ENCODE measurements at places on chromosomes 12 and 14.
A peak's percentile ranks its signal among the peaks of the same experiment; 100 is the strongest.

GRCh38 chr14:59585891-59586554, 9.4 kb upstream of the CCDC175 start:
- no peak for DNase-seq

GRCh38 chr12:7609495-7609894, 56.2 kb downstream of the APOBEC1 start:
- no peak for DNase-seq

DNA sequence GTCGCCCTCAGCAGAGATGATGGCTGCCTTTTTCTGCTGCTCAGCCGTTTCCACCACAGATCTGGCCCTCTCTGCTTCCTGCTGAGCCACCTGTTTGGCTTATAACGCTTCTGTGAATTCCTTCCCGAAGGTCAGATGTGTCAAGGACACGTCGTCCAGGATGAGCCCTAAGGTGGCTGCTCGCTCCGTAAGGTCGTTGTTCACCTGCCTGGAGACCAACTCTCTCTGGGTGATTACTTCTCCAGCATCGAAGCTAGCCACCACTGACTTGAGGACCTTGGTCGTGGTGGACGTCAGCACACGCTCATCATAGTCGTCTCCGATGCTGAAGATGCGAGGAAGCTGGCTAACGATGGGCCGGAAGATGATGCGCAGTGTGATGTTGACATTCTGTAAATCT, 11.7 kb upstream of the ASB8 start:
- DNase-seq, result no peak

GRCh38 chr12:75315518-75315917, 14.6 kb downstream of the CAPS2 start:
- DNase-seq, result no peak

DNA sequence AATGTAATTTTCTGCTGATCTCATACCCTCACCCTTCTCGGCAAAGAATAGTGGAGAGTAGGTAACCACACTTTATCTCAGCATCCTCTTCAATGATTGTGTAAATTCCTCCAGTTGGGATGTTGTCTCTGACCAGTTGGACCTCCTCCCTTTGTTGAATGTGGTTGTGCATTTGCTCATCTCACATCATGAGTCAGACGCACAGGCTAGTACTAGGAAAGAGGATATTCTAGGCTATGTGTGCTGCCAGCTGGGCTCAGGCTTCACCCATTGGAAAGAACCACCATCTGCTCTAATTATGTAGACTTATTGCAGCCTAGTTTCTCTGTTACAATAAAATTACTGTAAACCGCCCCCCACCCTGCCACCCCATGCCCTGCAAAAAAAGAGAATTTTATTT, 90.3 kb downstream of the LMO3 start:
- DNase-seq, result no peak

GRCh38 chr14:30928462-30928861, 54.1 kb downstream of the COCH start:
- DNase-seq, result no peak

DNA sequence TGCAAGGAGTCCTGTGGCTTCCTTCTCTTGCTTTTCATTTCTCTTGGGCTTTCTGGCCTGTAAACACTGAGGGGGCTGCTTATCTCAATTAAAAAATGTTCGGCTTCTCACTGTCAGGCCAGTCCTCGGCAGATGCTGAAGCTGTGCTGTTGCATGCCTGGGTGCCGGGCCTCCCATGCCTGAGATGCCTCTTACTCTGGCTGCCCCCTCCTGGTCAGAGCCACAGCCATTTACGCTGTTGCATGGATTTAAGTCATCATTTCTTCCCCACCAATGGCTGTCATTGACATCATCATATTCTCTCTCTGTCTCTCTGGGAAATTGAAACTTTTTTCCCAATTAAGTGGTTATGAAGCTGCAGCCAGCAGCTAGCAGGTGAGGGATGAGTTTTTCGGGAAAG, 53.7 kb downstream of the FOXN4 start:
- no peak for DNase-seq

GRCh38 chr12:66899588-66899987, 220.7 kb upstream of the GRIP1 start:
- DNase-seq, result no peak

DNA sequence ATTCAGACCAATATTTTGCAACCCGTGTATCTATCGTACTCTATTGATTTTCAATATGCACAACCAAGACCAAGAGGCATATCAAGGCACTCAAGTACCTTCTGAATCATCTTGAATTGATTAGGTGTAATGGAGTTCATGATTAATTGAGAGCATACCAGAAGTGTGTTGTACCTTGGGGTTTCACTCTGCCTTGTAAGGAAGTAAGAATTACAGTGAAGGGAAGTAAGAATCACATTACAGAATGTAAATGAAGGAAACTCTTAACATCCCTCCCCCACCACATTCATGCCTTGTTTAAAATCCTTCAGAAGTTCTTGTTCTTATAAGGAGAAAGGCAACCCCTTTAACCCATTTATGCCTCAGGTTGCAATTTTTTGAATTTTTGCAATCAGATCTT, 5.4 kb upstream of the MGAT4C start:
- DNase-seq, result no peak

DNA sequence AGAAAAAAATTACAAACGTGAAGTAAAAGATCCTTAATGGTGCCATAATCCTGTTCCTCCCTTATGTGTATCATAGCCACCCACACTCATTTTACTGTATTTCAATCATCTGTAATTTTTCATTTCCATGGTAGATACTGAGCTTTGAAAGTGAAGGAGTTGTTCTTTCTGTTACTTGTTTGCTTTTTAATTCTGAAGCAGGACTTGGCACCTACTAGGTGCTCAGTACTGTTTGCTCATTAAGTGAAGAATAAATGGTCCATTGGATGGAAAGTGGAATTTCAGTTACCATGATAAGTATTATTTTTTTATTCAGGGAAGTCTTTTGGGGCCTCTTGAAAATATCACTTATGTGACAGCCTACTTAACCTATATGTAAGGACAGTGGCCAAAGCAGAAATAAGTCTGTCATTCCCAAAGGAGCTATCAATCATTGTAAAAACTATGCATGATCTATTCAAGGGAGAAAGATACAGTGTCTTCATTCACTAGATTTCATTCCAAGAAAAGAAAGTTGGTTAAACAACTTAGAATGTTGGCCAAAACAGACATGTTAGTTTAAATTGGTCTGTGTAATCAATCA, 1244.4 kb upstream of the SEL1L start:
- DNase-seq, result no peak

DNA sequence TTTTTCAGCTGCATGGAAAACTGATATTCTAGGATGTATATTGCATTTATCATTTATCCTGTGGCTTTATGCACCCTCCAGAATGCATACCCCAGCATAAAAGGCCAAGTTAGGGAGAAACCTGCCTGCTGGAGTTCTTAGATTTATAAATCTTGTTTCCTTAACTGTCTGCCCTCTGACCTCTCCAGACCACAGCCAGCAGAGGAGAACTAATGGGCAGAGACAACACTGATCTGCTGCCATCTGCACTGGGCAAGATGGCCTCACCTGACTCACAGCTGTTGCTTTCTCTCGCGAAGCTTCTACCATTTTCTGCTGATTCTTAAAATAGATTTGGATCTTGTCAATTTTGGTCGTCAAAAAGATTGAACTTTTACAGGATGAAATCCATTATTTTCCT, 65.8 kb downstream of the PPP2R5C start:
- no peak for DNase-seq

GRCh38 chr12:13210236-13211190, 14.0 kb downstream of the EMP1 start:
- no peak for DNase-seq

DNA sequence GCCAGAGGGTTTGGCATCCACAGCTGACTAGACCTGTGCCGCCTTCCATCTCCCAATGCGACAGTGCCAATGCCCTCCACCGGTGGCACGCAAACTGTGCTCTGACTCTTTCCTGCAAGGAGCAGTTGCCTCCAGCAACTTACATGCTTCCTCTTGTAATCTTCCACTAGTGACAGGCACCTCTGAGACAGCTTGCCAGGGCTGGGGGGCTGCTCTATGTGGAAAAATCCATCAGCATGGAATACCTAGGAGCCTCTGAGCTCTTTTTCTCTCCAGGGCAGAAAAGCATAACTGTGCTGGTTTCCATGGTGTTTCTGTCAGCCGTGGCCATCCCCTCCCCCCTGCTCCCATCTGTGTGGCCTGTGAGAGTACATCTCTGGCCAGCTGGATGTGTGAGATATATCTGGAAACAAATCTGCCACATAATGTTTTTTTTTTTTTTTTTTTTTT, 110.6 kb downstream of the MYRFL start:
- DNase-seq, result no peak

GRCh38 chr14:30882431-30882830, 8.1 kb downstream of the COCH start:
- DNase-seq, result no peak

- no peak for DNase-seq
These were observed 1334.4 kb upstream of the FLRT2 start for GRCh38 chr14:84195514-84195913.

DNA sequence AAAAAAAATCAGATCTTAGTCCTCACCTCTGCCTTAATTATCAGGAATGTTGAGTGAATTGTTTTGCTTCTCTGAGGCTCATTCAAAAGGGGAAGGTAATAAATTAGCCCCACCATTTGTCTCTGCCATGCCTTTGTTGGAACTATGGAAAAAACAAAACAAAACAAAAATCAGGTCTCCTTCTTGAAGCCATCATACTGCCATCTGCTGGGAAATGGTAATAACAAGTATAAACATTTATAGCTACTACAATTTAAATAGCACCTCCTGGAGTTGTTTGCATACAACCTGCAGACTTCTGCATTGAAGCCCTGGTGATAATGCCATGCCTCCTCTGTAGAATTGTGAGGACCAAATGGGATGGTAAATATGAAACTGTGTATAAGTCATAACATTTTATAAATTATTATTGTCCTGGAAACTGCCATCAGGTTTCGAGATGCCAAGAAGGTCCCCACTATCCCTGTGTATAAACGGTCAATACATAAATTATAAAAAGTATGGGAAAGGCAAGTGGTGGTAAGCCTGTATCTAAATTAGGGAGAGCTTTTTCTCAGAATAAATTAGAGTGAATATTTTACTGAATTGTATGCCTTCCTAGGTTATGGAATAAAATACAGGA, 87.2 kb upstream of the FGD4 start:
- no peak for DNase-seq

GRCh38 chr12:51021694-51022093, 4.5 kb downstream of the SLC11A2 start:
- DNase-seq, result no peak

- peak; percentile 35 for DNase-seq
These were observed 808 bp downstream of the ITPR2 start for GRCh38 chr12:26831951-26832821.

DNA sequence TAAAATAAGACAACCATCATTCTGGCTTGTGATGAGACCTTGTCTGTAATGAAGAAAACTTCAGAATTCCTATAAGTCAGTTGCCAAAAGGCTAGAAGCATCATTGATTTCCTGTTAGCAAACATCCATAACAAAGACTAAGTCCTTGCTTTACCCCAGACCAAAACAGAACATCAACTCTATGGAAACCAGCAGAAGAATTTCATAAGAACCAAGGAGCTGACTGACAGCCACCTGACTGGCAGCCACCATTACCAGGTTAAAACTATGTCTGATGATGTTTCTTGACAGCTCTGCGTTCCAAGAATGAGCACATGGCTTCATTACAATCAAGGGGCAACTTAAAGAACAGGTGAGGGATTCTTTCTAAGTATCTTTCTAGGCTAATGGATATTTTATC, 29.3 kb downstream of the HECTD4 start:
- no peak for DNase-seq

- no peak for DNase-seq
These were observed 11.3 kb downstream of the GNPTAB start for GRCh38 chr12:101819467-101819866.

DNA sequence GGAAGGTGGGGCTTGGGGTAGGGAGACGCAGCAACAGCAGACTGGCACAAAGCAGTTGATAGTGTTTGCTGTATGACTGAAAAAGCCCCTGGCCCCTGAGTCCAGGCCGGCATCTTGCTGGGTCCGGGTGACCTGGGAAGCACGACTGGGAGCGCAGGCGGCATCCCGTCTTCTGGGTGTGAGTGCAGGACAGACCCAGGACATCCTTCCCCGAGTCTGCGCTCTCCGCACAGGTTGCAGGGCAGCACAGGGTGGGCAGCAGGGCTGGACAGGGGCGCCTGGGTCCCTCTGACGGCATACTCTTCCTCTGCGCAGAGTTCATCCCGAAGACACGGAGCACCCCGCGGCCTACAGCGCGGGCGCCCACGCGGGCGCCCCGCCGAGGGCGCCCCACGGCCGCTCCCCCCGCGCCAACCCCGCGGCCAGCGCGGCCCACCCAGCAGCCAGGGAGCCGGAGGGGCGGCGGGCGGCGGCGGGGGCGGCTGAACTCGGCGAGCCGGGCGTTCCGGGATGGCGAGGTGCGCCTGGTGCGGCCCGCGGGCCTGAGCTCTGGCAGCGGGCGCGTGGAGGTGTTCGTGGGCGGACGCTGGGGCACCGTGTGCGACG, 9.2 kb upstream of the CYP46A1 start:
- DNase-seq, result no peak

GRCh38 chr12:68835333-68835908, 27.4 kb downstream of the MDM2 start:
- no peak for DNase-seq

GRCh38 chr12:22046968-22047390, 961 bp downstream of the CMAS start:
- no peak for DNase-seq

- no peak for DNase-seq
These were observed 521.1 kb upstream of the MGAT4C start for GRCh38 chr12:86777325-86777724.

DNA sequence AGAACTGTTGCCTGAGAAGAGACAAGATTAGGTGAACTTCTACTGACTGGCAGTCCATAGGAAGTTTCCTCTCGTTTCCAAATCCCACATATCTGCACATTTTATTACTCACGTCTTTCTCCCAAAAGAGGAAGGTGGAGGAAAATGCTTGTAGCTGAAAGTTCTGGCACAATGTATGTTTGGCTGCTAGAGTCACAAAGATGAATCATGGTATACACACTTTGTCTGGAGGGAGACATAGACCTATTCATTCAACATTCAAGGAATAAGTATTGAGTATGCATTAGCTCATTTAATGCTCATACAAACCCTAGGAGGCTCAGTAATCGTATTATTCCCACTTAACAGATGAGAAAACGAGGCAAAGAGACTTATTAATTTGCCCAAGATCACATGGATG, 291.8 kb downstream of the FOXN3 start:
- no peak for DNase-seq

- DNase-seq, result peak; percentile 19
These were observed 3.5 kb downstream of the PTPN21 start for GRCh38 chr14:88551094-88551870.

DNA sequence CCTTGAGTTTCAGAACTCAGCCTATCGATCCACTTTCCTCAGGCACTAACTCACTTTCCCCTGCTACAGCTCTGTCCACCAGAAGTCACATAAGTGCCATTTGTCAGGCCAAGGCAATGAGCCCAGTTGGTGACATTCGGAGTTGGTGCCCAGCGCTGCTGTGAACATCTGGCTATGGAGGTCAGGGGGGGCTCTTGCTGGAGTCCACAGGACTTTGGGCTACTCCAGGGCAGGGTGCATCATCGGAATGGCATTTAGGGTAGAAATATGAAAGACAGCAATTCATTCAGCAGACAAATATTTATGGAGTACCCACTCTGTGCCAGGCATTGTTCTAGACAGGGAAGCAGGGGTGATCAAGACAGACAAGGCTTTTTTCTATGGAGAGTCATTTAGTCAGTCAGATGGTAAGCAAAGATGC, 1.5 kb upstream of the PPP1CC start:
- no peak for DNase-seq

GRCh38 chr12:28884904-28885679, 264.0 kb upstream of the FAR2 start:
- no peak for DNase-seq

GRCh38 chr14:53743371-53743770, 213.3 kb downstream of the BMP4 start:
- DNase-seq, result no peak

GRCh38 chr12:57625261-57626032, 7.6 kb downstream of the B4GALNT1 start:
- DNase-seq, result no peak

All from activated T-helper 1 cell treated with anti-CD3 and anti-CD28 coated beads, Interleukin-2, amount 50 U/mL, for 16 hours (primary cell).